ENCODE measurements at places on chromosomes 1 and 21.

GRCh38 chr1:171740356-171740863, 1.5 kb downstream of the VAMP4 start:
- DNase-seq = no peak

- no peak for DNase-seq
Measured at GRCh38 chr21:18144339-18144738, 100.3 kb upstream of the CHODL start.

DNA sequence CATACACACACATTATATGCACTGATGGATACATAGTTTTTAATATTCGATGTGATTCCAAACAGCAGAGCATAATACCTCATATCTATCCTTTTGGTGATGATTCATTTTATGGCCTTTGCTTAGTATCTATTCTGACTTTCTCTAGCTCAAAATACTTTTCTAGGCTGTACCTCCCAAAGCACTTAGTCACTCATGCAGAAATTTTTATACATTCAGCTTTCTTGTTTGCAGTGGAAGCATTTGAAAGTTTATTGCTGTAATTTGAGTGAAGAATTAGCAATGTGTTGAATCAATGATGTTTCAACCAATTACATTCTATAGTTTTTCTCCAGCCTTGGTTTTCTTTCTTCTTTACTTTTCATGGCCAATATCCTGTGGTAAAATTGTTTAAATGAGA, 66.7 kb downstream of the LBR start:
- DNase-seq = no peak

GRCh38 chr1:200221614-200222282, 188.1 kb downstream of the ZNF281 start:
- no peak for DNase-seq

DNA sequence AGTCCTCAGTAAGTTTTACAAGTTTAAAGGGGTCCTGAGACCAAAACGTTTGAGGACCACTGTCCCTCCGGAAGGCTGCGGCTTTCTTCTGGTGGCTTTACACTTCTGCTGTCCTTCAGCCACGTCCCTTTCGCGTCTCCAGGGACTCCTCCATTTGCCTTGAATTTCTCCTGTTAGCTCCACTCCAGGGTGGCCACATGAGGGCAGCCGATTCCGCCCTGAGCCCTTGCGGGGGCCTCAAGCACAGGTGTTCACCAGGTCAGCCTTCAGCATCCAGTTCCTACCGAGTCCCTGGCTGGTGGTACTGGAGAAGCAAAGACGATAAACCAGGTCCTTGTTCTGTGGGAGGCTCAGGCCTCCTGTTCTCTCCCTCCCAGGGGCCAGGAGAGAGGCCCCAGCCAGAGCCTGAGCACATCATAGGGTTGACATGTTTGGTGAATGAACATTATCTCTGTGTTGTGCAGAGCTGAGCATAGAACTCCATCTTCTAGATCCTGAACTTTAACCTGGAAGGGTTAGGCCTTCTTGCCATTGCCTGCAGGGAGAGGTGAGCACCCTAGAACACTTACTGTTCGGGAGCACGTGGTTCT, 27.4 kb upstream of the COQ8A start:
- peak; percentile 3 for DNase-seq
